Activated CD8-positive, alpha-beta memory T cell treated with anti-CD3 and anti-CD28 coated beads for 4 hours (primary cell): ENCODE measurements at places on chromosomes 16 and 17.

GRCh38 chr16:35690413-35690812 is 2231.0 kb downstream of the TP53TG3F start:
- DNase-seq: no peak

DNA sequence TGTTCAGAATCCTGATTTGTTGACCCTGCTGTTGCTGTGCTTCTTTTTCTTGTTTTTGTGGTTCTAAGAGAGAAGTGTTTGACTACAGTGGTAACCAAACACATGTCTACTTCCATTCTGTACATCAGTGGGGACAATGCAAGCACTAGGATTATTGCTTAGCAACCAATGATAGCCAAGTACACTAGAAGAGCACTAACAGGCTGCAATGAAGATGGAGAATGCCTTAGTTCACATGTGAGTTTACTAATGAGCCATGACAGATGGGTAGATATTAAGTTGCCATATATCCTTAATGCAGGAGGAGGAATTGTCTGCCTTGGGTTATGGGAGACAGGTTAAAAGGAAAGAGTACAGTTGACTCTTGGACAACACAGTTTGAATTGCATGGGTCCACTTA is 8.3 kb downstream of the EFCAB5 start:
- no peak for DNase-seq

- DNase-seq: no peak
Observed at GRCh38 chr16:88798073-88798472, 5.5 kb upstream of the CDT1 start.

- peak; percentile 18 for DNase-seq
Observed at GRCh38 chr16:69187446-69188235, 677 bp downstream of the SNTB2 start.

- no peak for DNase-seq
Observed at GRCh38 chr16:62615526-62615925, 579.3 kb upstream of the CDH8 start.

- no peak for DNase-seq
Observed at GRCh38 chr17:73089322-73090317, 2.9 kb downstream of the SLC39A11 start.

- no peak for DNase-seq
Observed at GRCh38 chr17:71649941-71650350, 470.9 kb upstream of the SOX9 start.

- no peak for DNase-seq
Observed at GRCh38 chr17:21029036-21029435, 13.8 kb downstream of the USP22 start.

DNA sequence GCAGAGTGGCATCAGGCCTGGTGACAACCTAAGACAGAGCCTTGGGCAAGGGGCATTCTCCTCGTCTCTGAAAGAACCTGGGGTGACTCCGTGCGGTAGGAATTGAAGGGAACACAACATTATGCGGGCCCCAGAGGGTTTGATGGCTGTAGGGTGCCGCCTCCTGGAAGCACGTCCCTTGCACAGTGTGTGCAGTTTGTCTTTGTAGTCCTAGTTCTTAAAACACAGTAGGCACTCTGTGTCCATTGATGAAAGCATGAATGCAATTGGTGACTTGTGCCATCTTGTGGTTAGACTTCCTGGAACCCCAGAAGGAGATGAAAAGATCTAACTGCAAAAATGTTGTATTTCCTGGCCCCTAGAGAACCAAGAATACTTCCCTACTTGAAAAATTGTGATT is 279.8 kb downstream of the UTP18 start:
- no peak for DNase-seq

DNA sequence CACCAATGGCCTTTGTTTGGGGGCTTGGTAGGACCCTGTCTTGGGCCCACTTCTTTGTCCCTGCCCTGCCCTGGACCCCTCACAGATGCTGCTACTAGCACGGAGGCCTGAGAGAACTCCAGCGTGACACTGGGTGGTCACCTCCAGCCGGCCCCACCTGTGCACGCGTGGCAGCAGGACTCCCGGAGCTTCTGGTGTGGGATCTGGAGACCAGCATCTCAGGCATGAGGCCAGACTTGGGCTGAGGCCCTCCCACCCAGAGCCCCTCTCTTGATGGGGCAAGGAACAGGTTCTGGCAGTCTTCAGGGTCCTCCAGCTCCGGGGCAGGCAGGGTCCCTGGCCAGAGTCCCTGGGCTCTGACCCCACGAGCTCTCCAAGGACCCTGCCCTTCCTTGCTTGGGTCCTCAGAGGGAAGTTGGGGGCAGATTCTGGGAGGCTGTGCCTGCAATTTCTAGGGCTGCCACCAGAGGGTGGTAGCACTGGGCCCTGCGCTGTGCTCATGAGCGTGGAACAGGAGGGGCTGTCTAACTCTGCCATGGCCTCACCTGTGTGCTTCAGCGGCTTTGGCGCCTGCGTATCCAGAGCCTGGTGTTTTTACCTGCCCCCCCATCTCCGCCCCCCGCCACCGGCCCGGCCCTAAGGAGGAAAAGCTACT is 3.1 kb upstream of the BAIAP3 start:
- no peak for DNase-seq

- DNase-seq: no peak
Observed at GRCh38 chr17:11330826-11331225, 89.8 kb downstream of the SHISA6 start.
